ENCODE measurements at places on chromosomes 4 and X. TPM values are rescaled to one million over a fixed set of nuclear protein-coding genes. Genes with fewer than 3 reads are reported as not detected.

SLC7A11 gene
- 153 TPM for total RNA-seq

RHOXF2B gene
- not detected for total RNA-seq

USP26 gene
- total RNA-seq: not detected

ZNF185 gene
- 17.8 TPM for total RNA-seq
